RPMI8226 (cell line): ENCODE measurements at places on chromosomes 7 and 10.

DNA sequence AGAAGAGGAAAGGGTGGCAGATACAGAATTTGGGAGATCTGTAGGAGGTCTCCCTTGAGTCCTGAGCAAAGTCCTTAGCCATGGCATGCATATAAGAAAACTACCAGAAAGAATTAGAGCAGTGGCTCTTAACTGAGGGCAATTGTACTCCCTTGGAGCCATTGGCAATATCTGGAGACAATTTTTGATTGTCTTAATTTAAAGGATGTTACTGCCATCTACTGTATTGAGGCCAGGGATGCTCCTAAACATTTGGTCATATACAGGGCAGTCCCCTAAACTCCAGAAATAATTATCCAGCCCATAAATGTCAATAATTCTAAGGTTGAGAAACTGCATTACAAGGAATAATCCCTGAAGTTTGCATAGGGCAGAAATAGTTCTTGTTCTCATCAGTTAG lies 136.4 kb upstream of the ODAD2 start:
- no peak for DNase-seq

- no peak for DNase-seq
These were observed 38.7 kb downstream of the FAM241B start for GRCh38 chr10:69668721-69669120.

DNA sequence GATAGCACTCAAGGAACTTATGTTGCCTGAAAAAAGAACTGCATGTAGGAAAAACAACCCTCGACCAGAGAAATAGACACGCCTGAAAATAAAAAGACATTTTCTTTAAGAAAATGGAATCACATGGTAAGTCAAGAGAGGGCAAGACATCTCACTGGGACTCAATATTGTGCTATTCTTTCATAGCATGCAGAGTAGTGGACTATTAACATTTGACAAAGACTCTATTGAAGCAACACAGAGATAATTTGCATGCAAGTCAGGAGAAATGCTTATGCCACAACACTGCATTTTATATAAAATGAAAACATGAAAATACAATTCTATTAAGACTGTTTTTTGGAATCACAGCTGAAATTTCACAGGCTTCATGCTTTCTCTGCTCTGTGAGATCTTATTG lies 77.9 kb upstream of the RHOBTB1 start:
- DNase-seq: no peak

DNA sequence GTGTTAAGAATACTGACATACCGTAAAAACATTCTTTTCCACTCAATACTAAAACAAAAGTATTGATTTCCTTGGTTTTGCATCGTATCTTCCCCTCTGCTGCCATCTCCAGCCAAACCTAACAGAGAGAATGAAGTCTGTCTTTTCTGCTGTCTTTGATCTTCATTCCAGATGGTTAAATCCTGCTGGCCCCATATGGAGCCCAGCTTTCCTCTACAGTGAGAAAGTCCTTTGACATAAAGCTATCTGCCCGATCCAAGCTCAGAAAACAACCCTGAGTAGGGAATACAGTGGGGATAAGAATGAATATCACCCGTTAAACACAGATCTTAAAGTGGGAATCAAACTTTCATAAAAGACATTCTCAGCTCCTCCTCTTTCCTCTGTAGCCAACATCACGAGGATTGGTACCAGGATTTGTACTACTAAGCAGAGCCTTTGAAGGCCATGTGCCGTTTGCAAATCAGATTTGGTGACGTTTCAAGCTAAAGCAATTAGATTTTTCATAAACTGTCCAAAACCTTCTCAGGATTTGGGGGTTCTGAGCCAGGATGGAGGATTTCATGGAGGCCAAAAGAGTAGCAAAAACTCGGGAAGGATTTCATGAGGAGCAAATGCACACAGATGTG lies 30.8 kb upstream of the GPAM start:
- DNase-seq: no peak

GRCh38 chr10:97849103-97849686 lies 448 bp upstream of the GOLGA7B start:
- DNase-seq: peak; percentile 48
